Activated gamma-delta T cell treated with Interleukin-2 at 50 U/mL for 16 hours (primary cell): ENCODE measurements at places on chromosomes 11 and 22.

DNA sequence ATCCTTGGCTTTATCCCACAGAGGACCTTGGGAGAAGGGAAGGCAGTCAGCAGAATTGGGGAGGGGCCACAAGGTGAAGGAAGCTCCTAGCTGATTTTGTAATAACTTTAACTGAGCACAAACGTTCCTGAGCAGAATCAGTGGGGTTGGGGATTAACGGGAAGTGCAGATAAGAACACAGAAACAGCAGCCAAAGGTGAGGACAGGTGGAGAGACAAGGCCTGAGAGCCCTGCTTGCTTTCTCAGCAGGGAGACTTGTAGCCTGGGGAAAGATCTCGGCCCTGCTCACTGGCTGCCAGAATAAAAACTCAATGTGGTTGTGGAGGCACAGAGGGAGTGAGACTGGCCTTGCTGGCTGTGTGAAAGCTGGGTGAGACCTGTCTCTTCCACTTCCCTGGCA, 265.2 kb upstream of the FAT3 start:
- no peak for DNase-seq

GRCh38 chr22:21687685-21688259, 22.0 kb downstream of the PPIL2 start:
- DNase-seq, result no peak

DNA sequence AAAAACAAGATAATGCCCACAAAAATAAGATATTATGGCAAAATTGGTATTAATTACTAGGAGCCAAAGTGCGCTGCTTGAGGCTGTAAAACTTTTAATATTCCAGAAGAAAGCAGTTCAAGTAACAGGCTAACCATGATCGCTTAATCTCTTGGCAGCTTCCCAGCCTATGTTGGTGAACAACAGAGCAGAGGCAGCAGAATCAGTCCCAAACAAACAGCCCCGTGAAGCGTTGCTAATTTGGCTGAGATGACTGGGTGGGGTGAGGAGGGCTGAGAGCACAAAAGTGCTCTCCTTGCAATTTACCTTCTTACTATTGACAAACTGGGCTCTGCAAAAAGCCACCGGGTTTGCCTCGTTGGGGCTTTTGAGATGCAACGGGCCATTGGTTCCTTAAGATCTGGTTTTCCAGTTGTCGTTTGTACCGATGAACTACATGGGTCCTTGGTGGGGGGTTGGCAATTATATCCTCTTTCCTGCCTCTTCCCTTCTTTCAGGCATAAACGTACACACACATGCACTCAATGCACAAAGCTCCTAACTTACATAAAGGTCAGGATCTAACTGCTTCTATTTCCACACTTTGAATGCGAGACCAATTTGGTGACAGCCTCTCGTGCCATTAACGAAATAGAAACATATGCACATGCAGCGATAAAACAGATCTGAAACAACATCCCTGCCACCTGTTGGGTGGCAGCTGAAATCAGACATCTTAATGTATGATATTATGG, 407.6 kb upstream of the CADM1 start:
- DNase-seq, result no peak

GRCh38 chr11:14041040-14041439, 78.5 kb downstream of the SPON1 start:
- no peak for DNase-seq

- DNase-seq, result peak; percentile 1
Measured at GRCh38 chr11:2789791-2790567, 90.2 kb upstream of the KCNQ1OT1 start.

DNA sequence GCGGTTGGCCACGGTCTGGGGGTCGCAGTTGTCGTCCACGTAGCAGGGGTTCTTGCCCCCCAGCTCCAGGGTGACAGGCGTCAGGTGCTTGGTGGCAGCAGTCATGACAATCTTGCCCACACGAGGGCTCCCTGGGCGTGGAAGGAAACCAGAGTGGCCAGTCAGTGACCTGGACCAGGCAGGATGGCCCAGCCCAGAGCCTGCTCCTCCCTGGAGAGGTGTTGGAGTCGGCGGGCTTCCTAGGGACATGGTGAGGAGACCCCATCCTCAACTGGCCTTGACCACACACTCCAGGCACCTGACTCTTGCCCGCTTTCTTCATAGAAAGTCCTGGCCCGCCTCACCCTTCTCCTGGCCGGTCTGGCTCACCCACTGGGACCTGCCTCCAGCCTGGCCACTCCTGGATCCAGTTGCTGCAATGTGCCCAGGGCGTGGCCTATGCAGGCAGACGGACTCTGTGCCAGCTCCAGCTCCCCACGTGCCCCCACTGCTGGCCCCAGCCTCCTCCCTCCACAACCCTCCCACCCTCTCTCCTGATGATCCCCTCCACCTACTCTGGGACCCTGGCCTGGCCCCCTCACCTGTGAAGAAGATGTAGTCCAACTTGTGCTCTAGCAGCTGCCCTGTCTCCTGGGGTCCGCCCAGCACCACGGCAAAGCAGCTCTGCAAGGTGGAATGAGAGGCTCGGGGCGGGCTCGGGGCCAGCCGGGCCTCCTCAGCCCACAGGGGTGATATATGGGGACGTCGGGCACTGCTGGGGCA, 8.7 kb downstream of the ALDH3B2 start:
- DNase-seq, result no peak

GRCh38 chr11:12174477-12175143, 64.2 kb downstream of the MICAL2 start:
- no peak for DNase-seq

- DNase-seq, result no peak
Measured at GRCh38 chr11:115217726-115218311, 286.4 kb downstream of the CADM1 start.

DNA sequence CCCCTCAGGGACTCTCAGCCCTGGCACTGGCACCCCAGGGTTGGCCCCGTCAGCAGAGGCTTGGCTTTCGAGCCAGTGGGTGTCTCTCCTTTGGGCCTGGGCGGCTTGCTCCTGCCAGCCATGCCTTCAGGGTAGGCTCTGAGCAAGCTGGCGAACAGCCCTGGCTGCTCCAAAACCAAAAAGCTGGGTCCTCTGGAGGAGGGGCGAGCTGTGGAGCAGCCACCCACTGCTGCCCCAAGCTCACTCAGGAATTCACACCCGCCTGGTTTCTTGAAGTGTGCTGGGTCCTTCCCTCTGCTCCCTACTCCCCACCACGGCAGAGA, 6.2 kb downstream of the YDJC start:
- DNase-seq, result no peak

GRCh38 chr11:106974831-106975230, 43.4 kb downstream of the GUCY1A2 start:
- no peak for DNase-seq

GRCh38 chr11:61442616-61443015, 12.7 kb downstream of the SDHAF2 start:
- DNase-seq, result no peak

GRCh38 chr11:122895563-122895962, 13.0 kb downstream of the JHY start:
- DNase-seq, result no peak
